ENCODE measurements at places on chromosomes 3 and 15. TPM values are rescaled to one million over a fixed set of nuclear protein-coding genes. Genes with fewer than 3 reads are reported as not detected.

DNA sequence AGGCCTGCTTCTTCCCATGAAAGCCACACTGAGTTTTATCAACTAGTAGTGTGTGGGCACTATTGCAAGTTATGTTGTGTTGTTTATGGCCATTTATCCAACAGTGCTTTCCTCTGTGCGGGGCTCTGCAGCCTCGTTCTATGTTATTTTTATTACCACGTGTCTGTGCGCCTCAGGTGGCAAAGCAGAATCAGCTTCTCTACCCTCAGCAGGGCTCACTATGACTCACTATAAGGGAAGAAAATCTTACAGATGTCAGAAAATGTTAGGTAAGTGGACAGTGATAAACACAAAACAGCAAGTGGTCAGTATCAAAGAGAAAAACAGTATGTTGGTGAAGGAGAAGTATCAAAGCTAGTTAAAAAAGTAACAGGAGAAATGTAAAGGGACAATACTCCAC, 61.4 kb downstream of the MOBP start:
- H3K4me3 ChIP-seq = no peak overlapping the region
- DNase-seq = no peak
- H3K27ac ChIP-seq = no peak overlapping the region
- no peaks in the 10 kb centered on the region for H3K36me3 ChIP-seq

- H3K4me3 ChIP-seq = no peak overlapping the region
- DNase-seq = no peak
- H3K27me3 ChIP-seq = no peaks in the 10 kb centered on the region
- H3K27ac ChIP-seq = no peak overlapping the region
- H3K4me1 ChIP-seq = no peaks in the 10 kb centered on the region
These were observed 20.6 kb upstream of the SLC4A7 start for GRCh38 chr3:27504749-27505148.

DNA sequence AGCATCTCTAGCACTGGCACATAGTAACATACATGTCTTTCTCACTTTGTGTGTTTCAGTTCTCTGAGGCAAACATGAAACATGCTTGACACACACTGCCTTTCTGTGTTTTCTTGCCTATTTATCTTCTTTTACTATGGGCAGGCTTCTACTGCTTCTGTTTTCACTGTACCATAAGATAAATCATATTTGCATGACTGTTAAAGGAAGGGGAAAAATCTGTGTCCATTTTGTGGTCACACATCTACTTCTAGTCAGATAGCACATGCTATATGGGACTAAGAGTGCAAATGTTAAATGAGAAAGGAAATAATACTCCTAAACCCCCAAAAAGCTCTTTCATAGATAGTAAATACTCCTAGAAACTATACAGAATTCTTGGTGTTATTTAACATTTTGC, 386.4 kb downstream of the ZBTB20 start:
- H3K27me3 ChIP-seq = no peaks in the 10 kb centered on the region
- no peak overlapping the region for H3K27ac ChIP-seq
- H3K4me3 ChIP-seq = no peak overlapping the region
- no peak for DNase-seq
- H3K4me1 ChIP-seq = peaks cover 8% of the 10 kb centered on the region

- no peaks in the 10 kb centered on the region for H3K27me3 ChIP-seq
- H3K4me3 ChIP-seq = no peak overlapping the region
- 0 out of 2 replicates have a peak, but pooled peaks cover 6% of the 10 kb centered on the region for H3K4me1 ChIP-seq
These were observed 37.6 kb downstream of the TMCC1 start for GRCh38 chr3:129855832-129856419.

- no peaks in the 10 kb centered on the region for H3K36me3 ChIP-seq
- no peak for DNase-seq
- no peak overlapping the region for H3K4me3 ChIP-seq
- no peak overlapping the region for H3K27ac ChIP-seq
- H3K4me1 ChIP-seq = peaks cover 32% of the 10 kb centered on the region
These were observed 151.8 kb upstream of the TSC22D2 start for GRCh38 chr3:150256318-150256717.

DNA sequence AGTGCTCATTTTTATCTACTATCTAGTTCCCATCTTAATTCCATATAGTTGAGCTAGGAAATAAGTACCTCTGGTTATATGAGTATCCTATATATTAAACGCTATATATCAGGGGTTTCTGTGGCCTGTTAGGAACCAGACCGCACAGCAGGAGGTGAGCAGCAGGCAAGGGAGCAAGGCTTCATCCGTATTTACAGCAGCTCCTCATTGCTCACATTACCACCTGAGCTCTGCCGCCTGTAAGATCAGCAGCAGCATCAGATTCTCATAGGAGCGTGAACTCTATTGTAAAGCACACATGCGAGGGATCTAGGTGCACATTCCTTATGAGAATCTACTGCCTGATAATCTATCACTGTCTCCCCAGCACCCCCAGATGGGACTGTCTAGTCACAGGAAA, 23.0 kb downstream of the GSK3B start:
- no peaks in the 10 kb centered on the region for H3K36me3 ChIP-seq
- H3K27ac ChIP-seq = no peak overlapping the region
- H3K27me3 ChIP-seq = no peaks in the 10 kb centered on the region
- H3K4me1 ChIP-seq = no peaks in the 10 kb centered on the region
- no peak overlapping the region for H3K4me3 ChIP-seq

- no peak for DNase-seq
- no peaks in the 10 kb centered on the region for H3K4me1 ChIP-seq
- H3K4me3 ChIP-seq = no peak overlapping the region
- H3K36me3 ChIP-seq = no peaks in the 10 kb centered on the region
These were observed 107.7 kb downstream of the VPS8 start for GRCh38 chr3:184919651-184920050.

DNA sequence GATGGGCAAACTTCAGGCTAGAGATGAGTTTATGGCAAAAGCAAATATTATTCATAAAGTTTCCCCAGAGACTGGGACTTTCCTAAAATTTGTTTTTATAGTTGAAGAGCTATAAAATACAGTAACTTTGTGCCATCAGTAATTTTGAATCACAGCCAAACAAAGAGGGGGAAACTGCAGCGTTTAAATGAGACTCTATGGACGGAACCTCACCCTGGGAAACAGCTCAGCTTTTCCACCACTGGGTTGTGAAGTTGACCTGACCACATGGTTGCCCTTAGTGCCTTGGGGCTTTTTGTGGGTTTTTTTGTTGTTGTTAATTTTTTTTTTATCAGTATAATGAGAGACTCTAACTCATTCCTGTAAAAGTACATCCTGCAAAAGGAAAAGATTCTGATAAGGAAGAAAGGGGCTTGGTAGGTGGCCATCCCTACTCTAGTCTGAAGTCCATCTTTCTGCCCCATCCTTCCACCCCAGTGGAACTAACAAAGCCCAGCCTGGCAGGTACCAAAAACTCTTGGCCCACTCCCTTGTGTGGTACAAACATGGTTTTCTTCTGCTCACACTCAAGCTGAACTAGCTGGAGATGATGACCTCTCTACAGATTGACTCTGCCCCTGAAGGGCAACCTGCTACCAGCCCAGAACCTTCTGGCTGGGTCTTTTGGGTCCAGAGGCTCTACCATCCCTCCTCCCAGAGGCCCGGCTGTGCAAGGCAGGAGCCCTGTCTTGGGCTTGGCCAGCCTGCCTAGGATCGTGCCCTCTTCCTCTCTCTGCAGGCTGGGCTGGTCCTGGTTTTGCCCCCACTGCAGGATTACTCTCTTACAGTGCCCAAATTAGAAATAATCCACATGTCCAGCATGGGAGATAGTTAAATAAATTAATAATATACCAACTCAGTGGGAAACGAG, 41.2 kb downstream of the RLBP1 start:
- no peak overlapping the region for H3K27ac ChIP-seq
- no peak overlapping the region for H3K4me3 ChIP-seq
- H3K27me3 ChIP-seq = no peaks in the 10 kb centered on the region
- DNase-seq = no peak
- no peaks in the 10 kb centered on the region for H3K4me1 ChIP-seq

DNA sequence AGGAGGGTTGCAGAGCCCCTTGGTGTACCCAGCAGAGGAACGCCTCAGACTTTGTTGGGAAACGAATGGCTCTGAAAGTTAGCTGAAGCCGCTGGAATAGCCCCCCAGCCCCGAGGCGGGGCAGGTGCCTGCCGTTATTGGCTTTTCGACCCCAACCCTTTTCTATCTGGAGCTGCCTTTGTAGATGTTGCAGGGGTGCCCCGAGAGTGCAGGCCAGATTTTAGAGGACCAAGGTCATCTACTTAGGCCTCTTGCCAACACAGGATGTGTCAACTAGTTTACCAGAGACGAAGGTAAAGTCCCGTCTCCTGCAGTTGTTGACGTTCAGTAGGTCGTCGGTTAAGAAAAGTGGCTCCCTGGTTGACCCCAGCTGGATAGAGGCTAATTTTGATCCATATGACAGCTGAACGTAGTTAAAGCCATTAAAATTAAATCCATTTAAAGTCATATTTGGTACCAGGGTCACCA, 579 bp upstream of the UBE3A start:
- peak overlapping the region; percentile 93 for H3K27ac ChIP-seq
- no peak for DNase-seq
- peak overlapping the region; percentile 97 for H3K4me3 ChIP-seq
- H3K36me3 ChIP-seq = no peaks in the 10 kb centered on the region

DNA sequence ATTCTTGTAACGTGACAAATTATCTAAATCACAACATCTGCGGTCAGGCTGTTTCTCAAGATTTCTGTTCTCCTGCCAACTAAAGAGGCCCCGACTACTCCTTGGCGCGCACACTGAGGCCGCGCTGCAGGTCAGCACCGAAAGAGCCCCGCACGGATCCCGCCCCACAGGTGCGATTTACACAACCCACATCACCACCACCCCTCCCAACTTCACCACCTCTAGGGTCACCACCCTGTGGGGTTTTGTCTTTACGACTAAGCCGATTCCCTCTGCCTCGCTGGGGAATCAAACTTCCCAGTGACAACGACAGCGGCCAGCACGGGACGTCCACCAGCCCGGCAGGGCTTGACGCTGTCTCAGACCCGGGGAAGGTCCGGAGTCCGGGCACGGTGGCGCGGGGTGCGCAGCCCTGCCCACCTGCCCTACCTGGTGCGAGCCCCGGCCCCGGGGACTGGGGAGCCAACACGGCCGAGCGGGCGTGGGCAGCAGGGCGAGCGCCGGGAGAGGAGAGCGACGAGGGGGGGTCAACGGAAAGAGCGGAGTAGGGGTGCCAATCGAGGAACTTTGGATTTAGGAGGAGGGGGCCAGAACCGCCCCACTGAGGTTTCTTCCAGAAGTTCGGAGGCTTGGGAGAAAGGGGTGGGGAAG, 764 bp downstream of the UACA start:
- no peaks in the 10 kb centered on the region for H3K36me3 ChIP-seq
- H3K27ac ChIP-seq = peak overlapping the region; percentile 93
- no peaks in the 10 kb centered on the region for H3K27me3 ChIP-seq
- DNase-seq = peak; percentile 51
- peak overlapping the region; percentile 96 for H3K4me3 ChIP-seq
- peaks cover 50% of the 10 kb centered on the region for H3K4me1 ChIP-seq

DNA sequence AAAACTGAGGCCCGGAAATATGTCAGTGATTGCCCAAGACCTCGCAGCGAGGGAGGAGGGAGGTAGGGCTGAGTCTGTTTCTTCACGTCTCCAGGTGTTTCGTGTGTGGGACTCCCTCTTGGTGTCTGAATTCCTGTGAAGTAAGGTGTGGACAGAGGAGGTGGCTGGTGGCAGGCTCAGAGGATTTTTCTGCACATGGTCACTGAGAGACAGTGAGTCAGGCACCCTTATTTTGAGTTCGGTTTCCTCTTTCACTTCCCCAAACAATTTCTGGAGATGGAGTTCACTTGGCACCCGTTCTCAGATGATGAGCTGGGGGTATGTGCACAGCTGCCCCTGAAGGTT, 46.3 kb upstream of the VPS8 start:
- H3K36me3 ChIP-seq = no peaks in the 10 kb centered on the region
- no peaks in the 10 kb centered on the region for H3K27me3 ChIP-seq
- H3K4me1 ChIP-seq = no peaks in the 10 kb centered on the region
- DNase-seq = no peak
- no peak overlapping the region for H3K4me3 ChIP-seq
- H3K27ac ChIP-seq = no peak overlapping the region

GRCh38 chr3:120200493-120201235, 84.4 kb downstream of the GPR156 start:
- H3K4me3 ChIP-seq = no peak overlapping the region
- H3K4me1 ChIP-seq = no peaks in the 10 kb centered on the region

GRCh38 chr3:177519588-177519987, 322.3 kb upstream of the TBL1XR1 start:
- H3K36me3 ChIP-seq = no peaks in the 10 kb centered on the region
- DNase-seq = no peak
- no peak overlapping the region for H3K27ac ChIP-seq
- H3K4me3 ChIP-seq = no peak overlapping the region
- H3K4me1 ChIP-seq = peaks cover 21% of the 10 kb centered on the region

DNA sequence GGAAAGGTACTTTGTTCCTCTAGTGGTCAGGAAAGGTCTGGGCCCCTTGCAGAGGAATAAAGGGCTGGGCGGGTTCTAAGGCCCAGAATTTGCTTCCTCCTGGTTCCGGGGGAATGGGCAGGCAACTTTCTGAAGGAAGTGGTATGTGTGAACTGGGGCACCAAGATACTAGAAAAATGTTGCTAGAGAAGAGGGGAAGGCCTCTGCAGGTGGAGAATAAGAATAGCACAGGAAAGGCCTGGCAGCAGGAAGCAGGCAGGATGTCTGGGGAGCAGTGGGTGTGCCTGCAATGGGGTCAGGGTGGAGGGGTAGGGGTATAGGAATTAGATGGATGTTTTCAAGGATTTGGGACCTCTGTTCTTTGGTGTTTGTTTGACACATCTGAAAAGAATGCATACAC, 2.0 kb downstream of the SLC22A13 start:
- no peak overlapping the region for H3K4me3 ChIP-seq
- no peak overlapping the region for H3K27ac ChIP-seq
- H3K27me3 ChIP-seq = no peaks in the 10 kb centered on the region
- H3K36me3 ChIP-seq = no peaks in the 10 kb centered on the region

DNA sequence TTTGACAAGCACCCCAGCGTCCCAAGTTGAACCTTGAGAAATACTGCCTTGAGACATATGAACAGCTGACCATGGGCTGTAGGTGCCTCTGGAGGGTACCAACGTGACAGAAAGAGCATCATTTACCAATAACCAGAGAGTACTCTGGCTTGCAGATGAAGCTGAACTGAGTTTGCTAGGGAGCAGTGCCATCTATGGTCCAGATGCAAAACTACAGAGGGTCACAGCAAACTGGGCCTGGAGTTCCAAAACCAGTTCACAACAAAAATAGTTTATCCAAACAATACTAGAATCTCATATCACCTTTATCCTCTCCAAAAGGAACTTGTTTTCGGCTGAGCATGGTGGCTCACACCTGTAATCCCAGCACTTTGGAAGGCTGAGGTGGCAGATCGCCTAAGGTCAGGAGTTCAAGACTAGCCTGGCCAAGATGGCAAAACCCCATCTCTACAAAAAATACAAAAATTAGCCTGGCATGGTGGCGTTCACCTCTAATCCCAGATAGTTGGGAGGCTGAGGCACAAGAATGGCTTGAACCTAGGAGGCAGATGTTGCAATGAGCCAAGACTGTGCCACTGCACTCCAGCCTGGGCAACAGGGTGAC, 69.3 kb downstream of the CHAC1 start:
- H3K27me3 ChIP-seq = no peaks in the 10 kb centered on the region
- peak; percentile 47 for DNase-seq
- no peak overlapping the region for H3K4me3 ChIP-seq
- 0 out of 2 replicates have a peak, but pooled peaks cover 5% of the 10 kb centered on the region for H3K4me1 ChIP-seq
- peaks cover 1% of the 10 kb centered on the region for H3K36me3 ChIP-seq

GRCh38 chr15:63983061-63983711, 63.1 kb downstream of the DAPK2 start:
- no peak for DNase-seq
- H3K4me3 ChIP-seq = no peak overlapping the region
- no peaks in the 10 kb centered on the region for H3K36me3 ChIP-seq
- H3K4me1 ChIP-seq = peaks cover 9% of the 10 kb centered on the region
- no peak overlapping the region for H3K27ac ChIP-seq
- no peaks in the 10 kb centered on the region for H3K27me3 ChIP-seq

Gene UACA
- total RNA-seq = 141 TPM

Gene TMEM108
- not detected for total RNA-seq

Gene LCMT2
- 7.4 TPM for total RNA-seq

Gene GNAT1
- 0.50 TPM for total RNA-seq

Gene SAMMSON
- not detected for total RNA-seq

Gene CELSR3
- 35.4 TPM for total RNA-seq
